ENCODE measurements at places on chromosomes 11 and 22. TPM values are rescaled to one million over a fixed set of nuclear protein-coding genes. Genes with fewer than 3 reads are reported as not detected.

DNA sequence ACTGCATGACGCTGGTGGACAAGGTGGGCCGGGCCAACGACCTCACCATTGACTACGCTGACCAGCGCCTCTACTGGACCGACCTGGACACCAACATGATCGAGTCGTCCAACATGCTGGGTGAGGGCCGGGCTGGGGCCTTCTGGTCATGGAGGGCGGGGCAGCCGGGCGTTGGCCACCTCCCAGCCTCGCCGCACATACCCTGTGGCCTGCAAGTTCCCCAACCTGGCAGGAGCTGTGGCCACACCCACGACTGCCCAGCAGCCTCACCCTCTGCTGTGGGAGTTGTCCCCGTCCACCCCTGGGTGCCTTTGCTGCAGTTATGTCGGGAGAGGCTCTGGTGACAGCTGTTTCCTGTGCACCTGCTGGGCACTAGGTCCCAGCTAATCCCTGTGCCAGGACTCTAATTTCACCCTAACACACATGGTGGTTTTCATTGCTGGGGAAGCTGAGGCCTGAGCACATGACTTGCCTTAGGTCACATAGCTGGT is 49.0 kb upstream of the PPP6R3 start:
- no peaks in the 10 kb centered on the region for H3K27me3 ChIP-seq
- DNase-seq, result no peak
- H3K4me3 ChIP-seq, result no peak overlapping the region
- H3K36me3 ChIP-seq, result no peaks in the 10 kb centered on the region
- no peak overlapping the region for H3K27ac ChIP-seq
- no peaks in the 10 kb centered on the region for H3K4me1 ChIP-seq

- H3K4me3 ChIP-seq, result no peak overlapping the region
- DNase-seq, result no peak
- H3K27ac ChIP-seq, result no peak overlapping the region
- H3K36me3 ChIP-seq, result no peaks in the 10 kb centered on the region
Measured at GRCh38 chr22:25489947-25490346, 74.5 kb upstream of the GRK3 start.

The UCP3 gene
- total RNA-seq, result 10.0 TPM

GRCh38 chr11:117824571-117825537 is at the start of gene FXYD2:
Gene FXYD2 (minus strand): TSS chr11:117824744. CDS start chr11:117824678, 66 bp downstream.
- H3K27me3 ChIP-seq, result no peaks in the 10 kb centered on the region
- no peak within 1 kb of the TSS for H3K27ac ChIP-seq
- H3K4me3 ChIP-seq, result no peak within 1 kb of the TSS
- no peaks in the 10 kb centered on the region for H3K36me3 ChIP-seq
- H3K4me1 ChIP-seq, result peaks cover 33% of the 10 kb centered on the region

The BIRC3 gene
- 10.9 TPM for total RNA-seq

DNA sequence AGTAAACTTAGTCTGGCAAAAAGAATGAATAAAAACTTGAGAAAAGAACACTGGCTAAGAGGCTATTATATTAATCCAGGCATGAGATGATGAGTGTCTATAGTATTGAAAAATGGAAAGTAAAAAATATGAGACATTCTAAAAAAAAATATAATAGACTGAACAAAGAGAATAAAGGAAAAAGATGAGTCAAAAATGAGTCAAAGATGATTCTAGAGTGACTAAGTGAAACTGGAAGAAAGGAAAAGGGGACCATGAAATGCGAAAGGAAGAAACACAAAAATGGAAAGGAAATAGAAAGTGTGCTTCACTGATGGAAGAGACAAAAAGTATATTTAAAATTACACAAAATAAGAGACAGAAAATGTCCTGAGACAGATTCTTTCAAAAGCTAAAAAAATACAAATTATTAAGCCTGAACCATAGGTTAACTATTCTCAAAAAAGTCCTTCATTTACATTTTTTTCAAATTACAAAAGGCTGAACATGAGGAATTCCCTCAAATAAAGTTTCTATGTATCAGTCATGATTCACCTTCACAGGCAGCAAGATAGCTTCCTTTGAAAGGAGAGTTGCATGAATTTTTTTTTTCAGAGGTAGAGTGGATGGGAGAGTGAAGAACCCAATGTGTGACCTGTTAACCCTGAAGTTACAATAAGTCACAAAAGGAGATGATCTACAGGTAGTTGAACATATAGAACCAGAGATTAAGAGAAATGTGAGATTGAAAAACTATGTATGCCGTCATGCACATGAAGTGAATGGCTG is 75.2 kb downstream of the EIF3M start:
- no peaks in the 10 kb centered on the region for H3K4me1 ChIP-seq
- no peaks in the 10 kb centered on the region for H3K27me3 ChIP-seq
- no peak overlapping the region for H3K27ac ChIP-seq

- no peak overlapping the region for H3K27ac ChIP-seq
- no peak for DNase-seq
- no peak overlapping the region for H3K4me3 ChIP-seq
Measured at GRCh38 chr11:122248131-122248530, 132.1 kb upstream of the BLID start.
